ENCODE measurements at places on chromosomes 12 and 14.

DNA sequence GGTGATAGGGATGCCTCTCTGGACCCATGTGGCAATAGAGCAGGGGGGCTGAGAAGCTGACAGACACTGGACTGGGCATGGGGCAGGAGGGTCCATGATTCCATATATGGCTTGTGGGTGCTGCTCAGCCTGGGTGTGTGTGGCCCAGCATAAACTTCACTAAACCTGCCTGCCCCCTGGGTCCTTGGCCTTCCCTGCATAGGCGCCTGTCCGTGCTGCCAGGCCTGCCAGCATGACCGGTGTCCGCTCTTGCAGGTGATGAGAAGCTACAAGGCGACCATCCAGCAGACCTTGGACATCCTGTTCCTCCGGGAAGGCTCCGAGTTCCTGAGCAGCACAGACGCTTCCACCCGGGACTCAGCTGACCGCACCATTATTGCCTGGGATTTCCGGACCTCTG, 61.6 kb downstream of the BEGAIN start:
- DNase-seq = no peak

- DNase-seq = no peak
Measured at GRCh38 chr12:53978477-53979356, 4.0 kb upstream of the HOTAIR start.

GRCh38 chr12:53169644-53170043, 10.9 kb upstream of the ZNF740 start:
- no peak for DNase-seq

DNA sequence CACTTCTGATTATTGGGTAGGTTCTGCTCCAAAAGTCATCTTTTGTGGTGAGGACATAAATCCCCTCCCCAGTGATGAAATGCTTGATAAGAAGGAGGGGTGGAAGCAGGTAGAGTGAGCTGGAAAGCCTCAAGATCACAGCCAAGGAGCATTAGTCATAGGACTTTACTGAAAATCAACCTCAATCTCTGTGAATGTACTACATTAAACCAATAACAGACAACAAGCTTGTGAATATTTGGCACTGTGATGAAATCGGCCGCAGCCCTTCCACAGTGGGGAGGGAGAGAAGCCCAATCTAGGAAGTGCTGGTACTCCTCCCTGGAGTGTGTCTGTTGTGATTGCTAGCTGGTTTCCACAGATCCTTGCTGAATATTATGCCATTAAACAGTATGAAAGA, 41.2 kb upstream of the PTCSC3 start:
- no peak for DNase-seq

DNA sequence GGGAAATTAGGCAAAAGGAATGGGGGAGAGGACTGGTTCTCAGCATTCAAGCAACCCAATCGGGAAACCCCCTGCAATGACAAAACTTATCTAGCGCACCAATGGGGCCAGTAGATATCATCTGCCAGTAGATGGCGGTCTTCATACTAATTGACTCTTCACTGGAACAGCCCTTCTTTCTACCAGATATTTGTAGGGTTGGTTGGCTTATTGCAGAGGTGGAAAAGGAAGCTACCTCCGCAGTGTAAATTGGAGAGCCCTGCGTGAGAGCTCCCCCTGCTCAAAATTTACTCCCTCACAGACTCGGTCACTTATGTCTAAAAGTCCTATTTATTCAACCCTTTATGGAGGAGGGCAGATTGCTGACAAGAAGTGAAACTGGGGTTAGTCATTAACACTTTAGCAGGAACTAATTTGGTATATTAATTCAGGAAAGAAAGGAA, 166.1 kb upstream of the CCND2 start:
- DNase-seq = no peak
